ENCODE measurements at places on chromosomes 7 and 10.

- DNase-seq: no peak
Observed at GRCh38 chr10:31087011-31087410, 55.3 kb upstream of the ZNF438 start.

- DNase-seq: no peak
Observed at GRCh38 chr10:103652599-103653281, 159.2 kb downstream of the NEURL1 start.

GRCh38 chr10:20855398-20856038 lies 41.6 kb downstream of the NEBL start:
- peak; percentile 21 for DNase-seq

- no peak for DNase-seq
Observed at GRCh38 chr7:11458736-11459483, 373.1 kb downstream of the THSD7A start.

DNA sequence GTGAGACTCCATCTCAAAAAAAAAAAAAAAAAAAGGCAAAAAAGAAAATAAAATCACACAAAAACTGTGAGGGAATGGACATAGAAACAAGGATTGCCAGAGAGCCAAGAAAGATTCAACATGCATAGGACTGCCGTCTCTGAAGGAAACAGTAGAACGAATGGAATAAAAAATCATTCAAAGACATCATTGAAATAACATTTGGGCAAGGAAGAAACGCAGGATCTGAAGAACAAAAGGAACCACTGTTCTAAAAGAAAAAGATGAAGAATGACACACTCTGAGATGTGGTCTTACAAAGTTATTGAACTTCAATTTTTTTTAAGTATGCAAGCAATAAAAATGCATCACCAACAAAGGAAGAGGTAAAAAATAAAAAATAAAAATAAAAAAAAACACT lies 57.2 kb downstream of the CABCOCO1 start:
- no peak for DNase-seq

- no peak for DNase-seq
Observed at GRCh38 chr7:155911471-155912105, 99.3 kb upstream of the SHH start.

DNA sequence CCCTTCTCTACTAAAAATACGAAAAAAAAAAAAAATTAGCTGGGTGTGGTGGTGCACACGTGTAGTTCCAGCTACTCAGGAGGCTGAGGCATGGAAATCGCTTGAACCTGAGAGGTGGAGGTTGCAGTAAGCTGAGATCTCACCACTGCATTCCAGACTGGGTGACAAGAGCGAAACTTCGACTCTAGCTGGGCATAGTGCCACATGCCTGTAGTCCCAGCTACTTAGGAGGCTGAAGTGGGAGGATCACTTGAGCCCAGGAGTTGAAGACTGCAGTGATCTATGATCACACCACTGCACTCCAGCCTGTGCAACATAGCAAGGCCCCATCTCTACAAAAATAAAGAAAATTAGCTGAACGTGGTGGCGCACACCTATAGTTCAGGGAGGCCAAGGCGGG lies 1.2 kb upstream of the SPACDR start:
- no peak for DNase-seq

Measured in pons (tissue), 1 donor.